ENCODE measurements at places on chromosomes 5 and 9.
A peak's percentile ranks its signal among the peaks of the same experiment; 100 is the strongest.

- no peak for DNase-seq
These were observed 354.0 kb downstream of the TLR4 start for GRCh38 chr9:118058227-118058626.

DNA sequence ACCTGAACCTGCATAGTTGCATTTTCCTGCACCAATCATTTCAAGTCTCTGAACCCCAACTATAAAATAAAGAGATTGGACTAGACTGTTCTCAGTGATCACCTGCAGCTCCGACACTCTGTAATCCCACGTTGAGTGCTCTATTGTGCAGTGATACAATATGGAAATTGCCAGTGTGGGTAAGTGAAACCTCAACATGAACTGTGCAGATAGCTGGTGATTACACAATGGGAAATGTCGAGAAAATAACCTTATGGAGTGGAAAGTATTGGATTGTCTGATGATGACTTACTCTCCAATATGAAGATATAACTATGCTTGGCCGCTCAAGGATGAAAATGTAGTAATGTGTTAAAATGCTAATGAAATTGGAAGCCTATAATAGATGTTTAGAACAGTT is 293.1 kb upstream of the BRINP1 start:
- DNase-seq, result no peak

DNA sequence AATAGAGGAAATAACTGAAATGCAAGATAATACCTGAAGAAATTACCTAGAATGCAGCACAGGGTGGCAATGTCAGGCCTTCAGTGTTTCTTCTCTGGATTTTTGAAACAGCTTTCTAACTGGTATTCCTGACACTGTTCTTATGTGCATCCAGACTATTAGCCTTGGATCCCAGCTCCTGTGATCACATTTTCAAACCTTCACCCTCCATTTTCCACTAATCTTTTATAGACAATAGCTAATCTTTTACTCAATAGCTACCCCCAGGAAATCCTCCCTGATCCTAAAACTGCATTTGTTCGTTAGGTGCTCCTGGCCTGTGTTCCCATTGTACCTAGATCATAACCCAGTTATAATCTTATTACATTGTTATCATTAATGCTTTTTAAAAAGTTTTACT is 101.5 kb upstream of the DHFR start:
- DNase-seq, result no peak

DNA sequence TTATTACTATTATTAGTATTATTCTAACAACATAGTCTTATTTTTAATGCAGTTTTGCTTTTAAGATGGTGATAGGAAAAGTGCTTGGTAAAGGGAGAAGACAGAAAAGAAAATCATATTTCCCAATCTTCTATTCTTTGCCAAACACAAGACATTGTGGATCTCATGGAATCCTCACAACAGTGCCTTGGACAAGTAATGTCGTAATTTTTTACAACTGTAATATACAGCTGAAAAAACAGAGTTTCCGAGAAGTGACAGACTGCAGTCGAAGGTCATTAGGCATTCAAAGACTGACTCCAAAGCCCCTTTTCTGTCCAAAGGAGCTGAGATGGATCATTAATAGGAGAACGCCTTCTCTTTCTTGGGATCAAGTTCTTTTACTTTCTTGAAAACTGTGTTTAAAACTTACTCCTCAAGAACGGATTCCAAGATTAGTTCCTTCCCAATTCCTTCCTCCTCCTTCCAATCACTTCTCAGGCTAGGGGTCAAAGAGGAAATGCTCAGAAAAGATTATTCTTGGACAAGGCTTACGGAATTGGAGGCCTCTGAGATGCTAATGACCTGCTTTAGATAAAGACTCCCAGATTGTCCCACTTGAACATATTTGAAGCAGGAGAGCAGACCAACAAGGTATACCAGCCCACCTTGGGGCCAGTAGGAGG is 24.3 kb upstream of the TRIM32 start:
- no peak for DNase-seq

- no peak for DNase-seq
These were observed 111.9 kb upstream of the LPAR1 start for GRCh38 chr9:111150181-111150580.

- no peak for DNase-seq
These were observed 96.3 kb downstream of the GLDC start for GRCh38 chr9:6549106-6549800.

DNA sequence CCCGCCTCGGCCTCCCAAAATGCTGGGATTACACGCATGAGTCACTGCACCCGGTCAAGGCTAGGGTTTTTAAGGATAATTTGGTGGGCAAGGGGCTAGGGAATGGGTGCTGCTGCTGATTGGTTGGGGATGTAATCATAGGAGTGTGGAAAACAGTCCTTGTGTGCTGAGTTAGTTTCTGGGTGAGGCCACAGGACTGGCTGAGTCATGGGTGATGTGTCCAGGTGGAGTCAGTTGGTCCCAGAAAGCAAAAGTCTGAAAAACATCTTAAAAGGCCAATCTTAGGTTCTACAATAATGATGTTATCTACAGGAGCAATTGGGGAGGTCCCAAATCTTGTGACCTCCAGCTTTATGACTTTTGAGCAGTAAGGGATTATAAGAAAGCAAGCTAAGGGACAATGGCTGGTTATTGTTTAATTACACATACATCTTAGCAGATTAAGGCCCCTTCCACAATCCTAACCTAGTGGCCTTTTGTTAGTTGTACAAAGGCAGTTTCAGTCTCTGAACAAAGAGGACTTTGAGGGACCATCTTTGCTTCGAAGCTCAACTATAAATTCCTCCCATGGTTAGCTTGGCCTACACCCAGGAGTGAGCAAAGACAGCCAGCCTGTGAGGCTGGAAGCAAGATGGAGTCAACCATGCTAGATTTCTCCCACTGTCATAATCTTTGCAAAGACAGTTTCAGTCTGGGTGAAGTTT is 5.5 kb upstream of the AOPEP start:
- no peak for DNase-seq

- no peak for DNase-seq
These were observed 6.1 kb downstream of the VAV2 start for GRCh38 chr9:133986061-133986460.

GRCh38 chr9:37909326-37909725 is 5.4 kb upstream of the SLC25A51 start:
- DNase-seq, result no peak

- DNase-seq, result peak; percentile 26
These were observed 155.8 kb upstream of the IRX4 start for GRCh38 chr5:2038321-2039179.

DNA sequence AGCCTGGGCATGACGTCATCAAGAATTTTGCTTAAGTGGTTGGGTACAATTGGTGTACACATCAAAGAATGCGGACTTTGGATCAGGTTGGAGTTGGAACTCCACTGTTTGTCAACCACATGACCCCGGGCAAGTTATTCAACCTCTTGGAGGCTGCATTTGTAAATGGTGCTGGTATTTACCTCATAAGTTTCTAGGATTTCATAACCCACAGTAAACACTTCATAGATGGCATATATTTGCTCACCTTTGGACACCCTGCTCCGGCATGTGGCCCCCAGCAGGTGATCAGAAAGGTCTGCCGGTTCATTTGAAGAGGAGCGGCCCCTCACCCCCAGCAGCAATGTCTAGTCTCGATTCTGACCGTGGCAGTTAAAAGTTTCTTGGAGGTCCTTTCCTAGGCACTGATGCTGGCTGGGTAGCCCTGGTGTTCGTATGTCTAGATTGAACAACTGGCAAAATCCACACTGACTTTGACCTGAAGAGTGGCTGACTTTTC is 60.6 kb downstream of the IL6ST start:
- no peak for DNase-seq

- DNase-seq, result peak; percentile 21
These were observed 92.0 kb downstream of the SV2C start for GRCh38 chr5:76175051-76175666.

DNA sequence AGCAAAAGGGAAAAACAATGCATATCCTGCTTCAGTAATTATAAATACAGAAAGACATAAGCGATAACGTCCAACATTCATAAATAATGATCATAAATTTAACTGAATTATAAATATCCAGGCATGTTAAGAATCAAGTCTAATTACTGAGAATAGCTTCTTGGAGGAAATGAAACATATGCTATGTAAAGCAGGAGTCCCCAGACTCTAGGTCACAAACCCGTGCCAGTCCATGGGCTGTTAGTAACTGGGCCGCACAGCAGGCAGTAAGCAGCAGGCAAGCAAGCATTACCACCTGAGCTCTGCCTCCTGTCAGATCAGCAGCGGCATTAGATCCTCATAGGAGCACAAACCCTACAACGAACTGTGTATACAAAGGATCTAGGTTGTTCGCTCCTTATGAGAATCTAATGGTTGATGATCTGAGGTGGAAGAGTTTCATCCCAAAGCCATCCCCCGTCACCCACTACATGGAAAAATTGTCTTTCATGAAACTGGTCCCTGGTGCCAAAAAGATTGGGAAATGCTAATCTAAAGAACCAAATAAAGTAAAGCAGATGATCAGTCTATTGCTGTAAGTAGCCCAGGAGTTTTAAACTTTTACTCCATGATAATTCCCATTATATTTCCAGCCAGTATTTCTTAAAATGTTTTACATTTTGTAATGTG is 50.4 kb downstream of the CERT1 start:
- DNase-seq, result no peak

- no peak for DNase-seq
These were observed 402.9 kb upstream of the TYRP1 start for GRCh38 chr9:12290166-12290869.

DNA sequence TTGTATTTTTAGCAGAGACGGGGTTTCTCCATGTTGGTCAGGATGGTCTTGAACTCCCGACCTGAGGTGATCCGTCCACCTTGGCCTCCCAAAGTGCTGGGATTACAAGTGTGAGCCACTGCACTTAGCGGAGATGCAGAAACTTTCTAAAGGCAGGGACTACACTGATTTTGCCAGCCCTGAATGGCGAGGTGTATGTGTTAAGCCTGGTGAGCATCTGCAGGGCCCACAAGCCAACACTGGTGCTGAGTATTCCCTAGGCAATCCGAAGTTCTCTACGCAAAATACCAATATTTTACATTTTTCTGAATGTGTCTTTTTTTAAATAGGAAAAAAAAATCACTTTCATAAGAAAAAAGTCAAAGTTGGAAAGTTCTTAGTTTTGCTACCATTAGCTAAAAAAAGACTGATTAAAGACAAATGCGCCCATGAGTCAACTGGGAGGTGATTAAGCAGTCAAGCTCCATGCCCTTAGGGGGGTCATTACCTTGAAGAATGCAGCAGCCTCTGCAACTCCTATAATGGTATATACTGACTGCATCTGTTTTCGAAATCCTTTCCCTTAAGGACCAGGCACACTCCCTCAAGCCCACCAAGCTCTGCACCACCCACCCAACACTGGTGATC is 502.8 kb downstream of the BNC2 start:
- DNase-seq, result no peak

DNA sequence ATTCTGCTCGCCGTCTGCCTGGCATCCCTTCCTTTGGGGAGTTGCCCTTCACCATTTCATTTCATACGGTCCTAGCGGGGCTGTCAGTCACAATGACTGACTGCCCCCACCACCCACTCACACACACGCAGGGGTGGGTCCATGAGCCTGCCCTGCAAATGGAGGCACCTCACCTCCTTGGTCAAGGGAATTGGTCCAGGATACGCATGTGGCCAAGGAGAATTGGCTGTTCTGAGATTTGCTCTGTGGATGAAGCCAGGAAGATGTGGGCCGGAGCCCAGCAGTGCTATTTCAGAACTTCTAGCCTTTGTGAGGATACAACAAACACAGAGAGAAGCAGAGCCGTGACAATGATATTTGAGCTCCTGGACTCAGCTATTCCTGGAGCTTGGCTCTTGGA is 17.0 kb downstream of the C1QTNF2 start:
- DNase-seq, result no peak

DNA sequence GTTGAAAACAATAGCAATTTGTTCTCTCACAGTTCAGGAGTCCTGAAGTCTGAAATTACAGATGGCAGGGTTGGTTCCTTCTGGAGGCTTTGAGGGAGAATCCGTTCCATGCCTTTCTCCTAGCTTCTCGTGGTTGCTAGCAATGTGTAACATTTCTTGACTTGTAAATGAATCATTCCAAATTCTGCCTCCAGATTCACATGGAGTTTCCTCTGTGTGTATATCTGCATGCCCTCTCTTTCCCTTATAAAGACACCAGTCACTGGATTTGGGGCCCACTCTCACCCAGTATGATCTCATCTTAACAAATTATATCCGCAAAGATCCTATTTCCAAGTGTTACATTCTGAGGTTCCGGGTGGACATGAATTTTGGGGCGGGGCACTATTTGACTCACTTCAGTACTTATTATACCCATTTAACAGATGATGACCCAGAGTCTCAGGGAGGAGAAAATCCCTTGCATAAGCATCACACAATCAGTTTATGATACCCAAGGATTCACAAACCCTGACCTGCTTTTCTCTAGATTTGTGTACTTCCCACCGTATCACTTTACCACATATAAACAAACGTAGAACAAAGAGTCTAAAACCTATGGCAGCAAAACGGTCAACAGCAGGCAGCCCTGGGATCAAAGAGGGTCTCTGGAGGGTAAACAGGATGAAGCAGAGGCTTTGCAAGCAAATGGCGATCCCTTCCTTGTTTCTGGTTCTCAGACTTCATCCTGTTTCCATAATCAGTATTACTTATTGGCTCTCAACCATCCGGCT is 93.7 kb downstream of the C9orf152 start:
- no peak for DNase-seq

- DNase-seq, result no peak
These were observed 3.9 kb upstream of the PHF24 start for GRCh38 chr9:34954225-34954624.

GRCh38 chr5:5418764-5419163 is 3.7 kb upstream of the ICE1 start:
- no peak for DNase-seq

DNA sequence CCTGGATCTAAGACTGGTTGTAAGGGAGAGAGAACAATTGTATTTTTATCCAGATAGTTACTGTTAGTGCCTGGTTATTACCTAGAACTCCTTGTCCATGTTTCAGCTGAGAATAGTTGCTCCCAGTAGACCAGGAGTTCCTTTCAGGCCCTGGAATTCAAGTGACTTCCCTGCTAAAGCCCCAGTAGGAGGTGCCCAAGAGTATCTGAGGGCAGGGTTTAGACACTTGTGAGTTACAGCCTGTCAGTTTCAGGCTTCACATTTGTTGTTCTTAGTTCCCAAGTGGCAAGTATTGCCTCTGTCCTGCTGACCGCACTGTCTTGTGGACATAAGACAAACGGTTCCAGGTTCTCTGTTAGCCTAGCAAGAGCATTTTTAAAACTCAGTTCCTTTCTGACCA is 743.9 kb upstream of the SEMA6A start:
- DNase-seq, result no peak

GRCh38 chr9:73845954-73846690 is 651.0 kb upstream of the RORB start:
- no peak for DNase-seq

DNA sequence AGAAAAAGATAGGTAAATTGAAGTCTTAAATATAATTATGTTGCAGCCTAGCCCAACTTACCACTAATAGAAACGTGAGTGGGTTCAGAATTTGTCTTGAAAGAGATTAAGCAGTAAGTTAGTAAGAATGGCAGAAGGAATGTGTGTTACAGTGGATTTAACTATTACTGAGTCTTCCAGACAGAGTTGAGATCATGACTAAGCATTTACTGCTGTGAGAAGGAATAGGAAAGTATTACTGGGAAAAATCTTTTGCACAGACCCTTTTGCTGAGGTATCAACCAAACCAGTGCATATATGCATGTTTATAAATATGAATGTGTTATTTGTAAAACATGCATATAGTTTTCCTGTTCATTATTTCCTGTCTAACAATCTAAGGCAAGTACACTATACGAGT is 112.8 kb upstream of the EFNA5 start:
- no peak for DNase-seq

All from stimulated activated CD8-positive, alpha-beta memory T cell treated with anti-CD3 and anti-CD28 coated beads, Interleukin-2, amount 100 ng/mL, for 1 hour (primary cell).